GM03348 (cell line): ENCODE measurements at places on chromosomes 2 and 18.

DNA sequence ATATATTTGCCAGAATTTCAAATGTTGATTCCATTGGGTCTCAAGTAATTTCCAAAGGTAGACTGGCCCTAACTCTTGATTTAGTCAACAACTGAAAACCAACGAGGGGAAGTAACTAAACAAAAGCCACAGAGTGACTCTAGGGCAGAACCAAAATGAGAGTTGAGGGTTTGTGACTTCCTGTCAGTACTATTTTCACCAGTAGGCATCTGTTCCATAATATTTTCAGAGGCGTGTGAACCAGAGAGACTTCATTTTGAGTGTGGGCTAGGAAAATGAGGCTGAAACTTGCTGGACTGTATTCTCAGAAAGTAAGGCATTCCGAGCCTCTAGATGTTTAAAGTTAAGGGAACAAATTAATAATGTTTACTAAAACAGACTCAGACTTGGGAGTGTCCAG is 70.6 kb downstream of the GDF7 start:
- DNase-seq: no peak

DNA sequence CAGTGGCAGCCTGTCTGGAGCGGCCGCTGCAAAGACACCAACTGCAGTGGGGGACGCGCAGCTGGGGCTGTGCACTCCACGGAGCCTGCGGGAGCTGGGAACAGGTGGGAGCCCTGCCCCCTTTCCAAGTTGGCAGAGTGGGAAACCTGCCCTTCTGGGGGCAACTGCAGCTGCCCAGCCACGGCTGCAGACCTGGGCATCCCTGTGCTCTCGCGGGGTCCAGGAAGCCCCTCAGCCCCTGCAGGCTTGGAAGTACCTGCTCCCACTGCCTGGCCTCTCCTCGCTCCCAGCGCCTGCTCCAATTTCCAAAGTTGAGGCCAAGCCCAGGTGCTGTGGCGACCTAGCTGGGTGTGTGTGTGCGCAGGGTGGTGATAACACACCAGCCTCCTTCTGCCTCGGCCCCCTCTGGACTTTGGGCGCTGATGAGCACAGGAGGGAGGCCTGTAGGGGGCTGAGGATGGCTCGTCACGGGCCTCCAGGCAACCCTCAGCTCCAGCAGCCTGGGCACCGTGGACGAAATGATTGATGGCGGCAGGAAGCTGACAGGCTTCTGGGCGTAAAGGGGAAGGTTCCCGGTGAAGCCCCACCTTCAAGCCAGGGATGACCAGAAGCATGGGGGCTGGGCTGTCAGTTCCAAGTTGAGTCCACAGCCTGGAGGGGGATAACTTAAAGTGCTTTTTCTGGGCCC is 76.9 kb downstream of the PTPN4 start:
- DNase-seq: no peak

DNA sequence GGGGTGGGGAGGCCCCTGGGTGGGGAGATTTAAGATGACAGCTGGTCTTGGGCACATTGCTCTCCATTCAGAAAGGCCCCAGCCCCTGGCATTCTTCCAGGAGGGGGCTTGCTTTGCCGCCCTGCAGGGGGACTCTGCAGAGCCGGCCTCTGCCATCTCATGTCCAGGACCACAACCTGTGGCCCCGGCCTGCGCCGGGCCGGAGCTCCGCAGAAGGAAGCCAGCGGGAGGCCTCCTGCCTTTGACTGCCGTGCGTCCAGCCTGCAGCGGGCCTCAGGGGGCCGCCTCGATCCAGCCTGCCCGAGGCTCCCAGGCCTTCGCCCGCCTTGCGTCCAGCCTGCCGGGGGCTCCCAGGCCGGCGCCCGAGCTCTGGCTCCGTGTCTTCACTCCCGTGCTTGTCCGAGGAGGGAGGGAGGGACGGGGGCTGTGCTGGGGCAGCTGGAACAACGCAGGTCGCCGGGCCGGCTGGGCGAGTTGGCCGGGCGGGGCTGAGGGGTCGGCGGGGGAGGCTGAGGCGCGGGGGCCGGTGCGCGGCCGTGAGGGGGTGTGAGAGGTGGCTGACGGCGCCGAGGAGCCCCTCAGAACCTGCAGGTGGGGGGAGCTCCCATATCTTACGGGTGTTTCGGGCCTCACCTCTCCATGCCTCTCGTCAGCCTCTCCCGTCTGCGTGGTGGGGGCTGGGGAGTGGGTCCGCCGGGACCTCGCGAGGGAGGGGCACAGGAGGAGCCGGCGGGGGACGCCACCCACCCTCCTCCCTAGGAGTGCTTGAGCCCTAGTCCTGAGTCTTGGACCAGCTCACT is 20.4 kb downstream of the GPC1 start:
- DNase-seq: no peak

GRCh38 chr2:28224648-28225472 is 167.8 kb upstream of the FOSL2 start:
- DNase-seq: peak; percentile 81

GRCh38 chr18:67670024-67670543 is 153.6 kb upstream of the DSEL start:
- DNase-seq: peak; percentile 61

- DNase-seq: no peak
Measured at GRCh38 chr18:9803698-9804516, 81.9 kb upstream of the TXNDC2 start.

DNA sequence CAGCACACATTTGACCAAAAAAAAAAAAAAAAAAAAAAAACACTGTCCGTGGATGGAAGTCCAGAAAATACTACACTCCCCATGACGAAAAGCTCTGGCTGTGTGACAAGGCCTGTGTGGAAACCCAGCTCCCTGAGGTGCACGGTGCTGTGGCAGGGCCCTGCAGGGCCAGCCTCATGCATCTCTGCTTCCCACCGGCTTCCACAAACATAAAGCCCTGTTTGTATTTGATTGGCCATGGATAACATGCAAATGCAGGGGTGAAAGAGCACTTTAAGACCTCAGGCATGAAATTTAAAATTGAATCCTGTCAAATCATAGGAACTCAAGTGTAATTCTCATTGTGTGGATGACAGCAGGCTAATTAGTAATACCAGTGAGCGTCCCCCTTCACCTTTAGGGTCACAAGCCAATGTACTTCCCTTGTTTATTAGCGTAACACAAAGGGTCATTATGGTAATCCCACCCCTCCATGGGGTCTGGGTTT is 757.2 kb downstream of the GALR1 start:
- DNase-seq: no peak

DNA sequence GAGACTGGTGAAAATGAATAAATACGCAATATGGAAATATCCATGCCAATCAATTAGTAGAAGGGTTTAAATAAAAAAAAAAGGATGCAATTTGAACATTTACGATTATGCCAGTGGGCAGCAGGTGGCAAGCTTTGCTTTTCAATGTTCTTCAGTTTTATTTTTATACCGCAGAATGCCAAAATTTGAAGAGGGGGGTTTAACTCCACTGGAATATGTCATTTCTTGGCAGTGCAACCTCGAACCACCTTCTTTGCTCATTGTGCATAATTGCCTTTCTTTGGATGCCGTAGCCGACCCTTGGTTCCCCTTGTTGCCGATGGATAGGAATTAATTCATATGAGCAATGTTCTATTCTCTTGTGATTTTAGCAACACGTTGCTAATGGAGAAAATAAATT is 88.0 kb downstream of the LTBP1 start:
- peak; percentile 60 for DNase-seq

- DNase-seq: peak; percentile 7
Measured at GRCh38 chr2:178069551-178069950, 3.0 kb downstream of the PDE11A start.

GRCh38 chr2:211035548-211036185 is 479.3 kb downstream of the CPS1 start:
- DNase-seq: peak; percentile 11

DNA sequence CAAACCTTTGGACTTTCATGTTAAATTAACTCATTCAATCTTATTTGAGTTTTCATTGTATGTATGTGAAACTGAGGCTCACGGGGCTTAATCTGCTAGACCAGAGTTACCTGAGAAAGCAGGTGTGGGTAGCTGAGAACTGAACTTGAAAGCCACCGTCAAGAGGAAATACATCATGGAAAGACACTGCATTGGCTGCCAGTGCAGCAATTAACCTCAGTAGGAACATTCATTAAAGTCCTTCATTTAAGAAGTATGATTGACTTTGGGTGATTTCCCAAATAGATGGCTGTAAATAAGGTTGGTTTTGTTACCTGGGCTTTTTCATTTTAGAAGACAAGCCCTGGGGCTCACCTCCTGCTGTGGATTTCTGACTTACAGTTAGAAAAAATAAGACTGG is 36.5 kb upstream of the MGAT5 start:
- DNase-seq: no peak

GRCh38 chr2:188076149-188077056 is 215.3 kb upstream of the GULP1 start:
- no peak for DNase-seq

- DNase-seq: peak; percentile 55
Measured at GRCh38 chr2:224165901-224166319, 126.8 kb upstream of the SERPINE2 start.

GRCh38 chr2:119429225-119429981 is 2.3 kb upstream of the TMEM37 start:
- DNase-seq: no peak

- peak; percentile 60 for DNase-seq
Measured at GRCh38 chr2:65396348-65397026, 35.9 kb downstream of the SPRED2 start.

- no peak for DNase-seq
Measured at GRCh38 chr2:138654146-138654545, 126.0 kb downstream of the NXPH2 start.

- DNase-seq: no peak
Measured at GRCh38 chr18:59300676-59301285, 17.7 kb downstream of the CPLX4 start.

- no peak for DNase-seq
Measured at GRCh38 chr2:167187978-167188967, 300.0 kb downstream of the XIRP2 start.

- DNase-seq: no peak
Measured at GRCh38 chr18:39675906-39676305, 2110.3 kb upstream of the CELF4 start.

DNA sequence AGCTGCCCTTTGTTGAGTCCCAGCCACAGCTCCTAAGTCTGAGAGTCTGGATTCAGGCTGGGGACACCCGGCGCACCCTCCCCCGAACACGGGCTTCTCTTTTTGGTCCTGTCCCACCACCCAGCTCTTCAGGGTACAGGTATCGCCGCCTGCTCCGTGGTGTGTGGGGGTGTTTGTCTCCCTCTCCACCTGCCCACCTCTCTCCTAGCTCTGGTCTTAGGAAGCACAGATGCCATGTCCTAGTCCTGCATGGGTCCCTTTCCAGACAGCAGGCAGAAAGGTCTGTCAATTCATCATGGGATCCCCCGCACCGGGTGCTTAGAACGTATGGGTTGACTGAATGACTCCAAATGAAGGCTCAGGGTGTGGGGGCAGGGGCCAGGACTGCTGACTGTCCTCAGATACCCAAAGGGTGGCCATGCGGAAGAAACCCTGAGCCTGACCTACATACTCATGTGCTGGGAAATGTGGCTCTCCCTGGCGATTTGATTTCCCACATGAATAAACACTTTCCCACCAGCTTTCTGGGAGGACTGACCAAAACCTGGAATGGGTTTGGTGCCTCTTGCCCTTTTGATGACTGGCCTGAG is 156.8 kb downstream of the CELF4 start:
- no peak for DNase-seq
